ENCODE measurements at places on chromosomes 3 and 15.

GRCh38 chr3:38586546-38587520 lies 62.7 kb downstream of the SCN5A start:
- DNase-seq, result no peak

DNA sequence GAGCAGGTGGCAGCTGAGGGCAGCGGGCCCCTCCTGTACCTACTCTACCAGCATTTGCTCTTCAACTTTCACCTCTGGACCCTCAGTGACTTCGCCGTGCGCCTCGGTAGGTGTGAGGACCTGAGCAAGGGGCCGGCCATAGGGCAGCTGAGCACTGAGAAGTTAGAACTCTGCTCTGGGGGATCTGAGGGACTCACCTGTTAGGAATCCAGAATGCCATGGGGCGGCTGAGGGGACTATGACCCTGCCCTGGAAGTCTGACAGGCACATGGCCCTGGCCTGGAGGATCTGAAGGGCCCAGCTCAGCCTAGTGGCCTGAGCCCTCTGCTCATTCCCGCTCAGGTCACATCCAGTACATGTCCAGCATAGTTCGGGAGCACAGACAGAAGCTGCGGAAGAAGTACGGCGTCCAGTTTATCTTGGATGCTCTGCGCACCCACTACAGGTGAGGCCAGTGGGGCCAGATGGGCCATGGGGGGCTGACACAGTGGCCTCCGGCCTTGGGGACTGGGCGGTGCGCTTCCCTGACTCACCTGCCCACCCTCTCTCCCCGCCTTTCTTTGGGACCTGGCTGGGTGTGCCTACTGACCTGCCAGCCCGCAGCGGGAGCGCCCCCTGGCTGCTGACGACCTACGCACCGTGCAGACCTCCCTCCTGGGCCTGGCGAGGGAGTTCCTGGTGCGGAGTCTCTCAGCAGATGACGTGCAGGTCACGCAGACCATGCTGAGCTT lies 18.8 kb downstream of the NBEAL2 start:
- no peak for DNase-seq

- peak; percentile 2 for DNase-seq
These were observed 725.2 kb upstream of the GOLIM4 start for GRCh38 chr3:168820810-168821415.

DNA sequence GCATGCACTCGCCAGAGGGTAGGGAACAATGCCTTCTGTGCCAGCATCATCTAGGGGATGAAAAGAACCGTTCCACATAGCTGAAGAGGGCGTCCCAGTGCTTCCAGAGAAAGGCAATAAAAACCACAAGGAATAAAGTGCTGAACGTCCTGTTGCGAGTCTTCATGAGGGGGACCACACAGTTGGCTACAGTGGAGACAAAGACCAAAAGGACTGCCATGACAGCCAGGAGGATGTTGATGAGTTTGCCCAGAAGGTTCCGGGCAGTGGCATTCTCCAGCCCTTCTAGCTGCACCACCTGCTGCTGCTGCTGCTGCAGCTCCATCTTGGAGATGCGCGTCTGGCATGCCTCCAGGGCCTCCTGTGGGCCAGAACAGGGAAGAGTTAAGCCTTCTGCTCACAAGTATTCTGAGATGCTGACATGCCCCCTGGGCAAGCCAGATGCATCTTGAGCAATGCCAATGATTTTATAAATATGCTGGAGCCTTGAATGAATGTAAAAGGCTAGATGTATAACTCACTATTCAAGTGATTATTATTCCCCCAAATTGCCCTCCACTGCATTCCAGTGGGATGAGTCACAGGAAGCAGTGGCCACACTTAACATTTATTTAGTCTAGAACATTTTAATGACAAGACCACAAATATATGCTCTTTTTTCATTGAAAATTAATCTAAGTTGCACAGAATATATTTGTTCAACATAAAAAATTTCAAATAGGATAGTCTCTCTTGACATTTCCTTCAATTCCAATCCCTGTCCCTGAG lies 45.1 kb upstream of the PLXND1 start:
- DNase-seq, result peak; percentile 73

- DNase-seq, result no peak
These were observed 1200.5 kb downstream of the SI start for GRCh38 chr3:163877805-163878204.

- DNase-seq, result no peak
These were observed 88.5 kb downstream of the GMNC start for GRCh38 chr3:190773948-190774347.

DNA sequence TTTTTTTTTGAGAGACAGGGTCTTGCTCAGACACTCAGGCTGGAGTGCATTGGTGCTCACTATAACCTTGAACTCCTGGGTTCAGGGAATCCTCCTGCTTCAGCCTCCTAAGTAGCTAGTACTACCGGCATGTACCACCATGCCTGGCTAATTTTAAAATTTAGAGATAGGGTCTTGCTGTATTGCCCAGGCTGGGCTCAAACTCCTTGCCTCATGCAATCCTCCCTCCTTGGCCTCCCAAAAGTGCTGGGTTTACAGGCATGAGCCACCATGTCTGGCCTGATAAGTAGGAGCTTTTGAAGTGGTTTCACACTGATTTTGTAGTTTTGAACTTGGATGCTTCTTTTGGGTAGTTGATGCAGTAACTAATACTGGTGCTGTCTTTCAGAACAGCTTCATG lies 7.8 kb downstream of the MAP2K1 start:
- DNase-seq, result no peak

DNA sequence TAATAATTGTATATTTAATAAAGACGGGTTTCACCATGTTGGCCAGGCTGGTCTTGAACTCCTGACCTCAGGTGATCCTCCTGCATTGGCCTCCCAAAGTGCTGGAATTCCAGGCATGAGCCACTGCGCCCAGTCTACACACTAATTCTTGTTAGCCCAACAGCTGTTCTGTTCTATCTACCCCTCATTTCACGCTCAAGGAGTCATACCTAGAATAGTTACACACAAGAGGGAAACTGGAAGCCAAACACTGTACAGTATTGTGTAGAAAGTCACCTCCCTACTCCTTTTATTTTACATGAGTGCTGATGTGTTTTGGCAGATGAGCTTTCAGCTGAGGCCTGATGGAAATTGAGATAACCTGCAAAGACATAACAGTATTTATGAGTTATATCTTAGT lies 13.4 kb upstream of the CTDSPL2 start:
- no peak for DNase-seq

GRCh38 chr3:149366941-149367840 lies 10.3 kb downstream of the TM4SF1 start:
- no peak for DNase-seq

DNA sequence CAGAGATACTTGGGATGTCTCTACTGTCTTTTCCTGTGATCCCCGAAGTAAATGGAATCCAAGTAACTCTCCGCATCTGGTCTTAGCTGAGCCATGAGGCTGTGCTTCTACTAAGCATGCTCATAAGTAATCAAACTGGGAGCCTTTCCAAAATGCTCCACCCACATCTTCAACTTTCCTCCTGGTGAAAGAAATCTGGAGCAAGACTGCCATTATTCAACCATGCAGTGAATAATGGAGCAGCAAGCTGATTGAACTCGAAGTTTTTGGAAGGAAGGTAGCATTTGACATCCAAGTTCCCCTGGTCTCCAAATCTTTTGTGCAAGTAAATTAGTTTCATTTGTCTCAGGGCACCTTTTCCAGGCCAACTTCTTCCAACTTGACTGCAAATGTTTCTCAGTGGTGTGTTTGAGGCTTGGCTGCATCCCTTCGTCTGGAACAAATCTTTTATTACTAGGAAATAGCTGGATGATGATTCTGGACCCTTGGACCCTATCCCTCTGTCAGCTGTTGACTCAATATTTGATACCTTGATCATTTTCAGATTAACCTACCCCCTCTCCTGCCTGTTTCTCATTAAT lies 19.4 kb downstream of the GXYLT2 start:
- DNase-seq, result no peak

- DNase-seq, result no peak
These were observed 115.7 kb downstream of the ARRDC4 start for GRCh38 chr15:98076021-98076816.

- no peak for DNase-seq
These were observed 98.0 kb upstream of the ARHGEF26 start for GRCh38 chr3:154023148-154023547.

- no peak for DNase-seq
These were observed 9.6 kb downstream of the PYDC2 start for GRCh38 chr3:191470545-191470944.

- no peak for DNase-seq
These were observed 104.9 kb upstream of the LRRFIP2 start for GRCh38 chr3:37279236-37279635.

- DNase-seq, result no peak
These were observed 2.0 kb downstream of the GP5 start for GRCh38 chr3:194396859-194397756.

DNA sequence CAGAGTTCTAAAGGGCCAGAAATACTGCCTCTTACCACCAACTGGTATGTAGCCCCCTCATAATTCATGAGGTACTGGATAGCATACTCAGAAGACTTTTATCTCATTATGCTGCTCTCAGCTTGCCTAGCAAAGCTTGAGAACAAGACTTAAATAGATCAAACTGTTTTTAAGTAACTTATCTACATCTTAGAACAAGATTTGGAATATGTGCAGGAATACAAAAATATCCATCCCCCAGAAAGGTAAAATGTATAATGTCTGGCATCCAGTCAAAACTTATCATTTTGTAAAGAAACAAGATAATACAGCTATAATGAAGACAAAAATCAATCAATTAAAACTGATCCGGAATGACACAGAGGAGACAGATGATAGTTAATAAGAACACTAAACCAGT lies 400.4 kb upstream of the TGFBR2 start:
- DNase-seq, result no peak

DNA sequence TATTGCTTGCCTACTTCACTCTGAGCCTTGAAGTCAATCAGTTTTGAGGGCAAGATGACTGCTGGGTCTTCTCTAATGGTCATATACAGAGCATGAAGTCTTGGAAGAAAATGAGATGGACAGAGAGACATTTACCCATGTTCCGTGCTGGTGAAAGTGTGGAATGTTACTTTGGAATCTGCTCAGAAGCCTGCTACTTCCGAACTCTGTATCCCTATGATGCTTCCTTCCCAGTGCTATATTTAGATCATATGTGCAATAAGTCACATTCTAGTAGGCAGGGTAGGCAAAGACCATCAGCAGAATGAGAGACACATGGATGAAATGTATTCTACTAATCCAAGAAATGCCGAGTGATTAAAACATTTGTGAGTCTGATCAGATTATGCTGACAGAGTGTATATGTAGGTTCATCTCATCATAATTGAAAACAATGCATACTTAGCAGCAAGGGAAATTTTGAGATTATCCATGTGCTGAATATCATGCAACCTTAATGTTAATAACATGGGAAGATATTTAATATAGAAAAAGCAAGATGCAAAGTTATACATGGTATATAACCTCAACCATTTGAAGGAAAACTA lies 60.5 kb downstream of the RAB7A start:
- DNase-seq, result no peak

DNA sequence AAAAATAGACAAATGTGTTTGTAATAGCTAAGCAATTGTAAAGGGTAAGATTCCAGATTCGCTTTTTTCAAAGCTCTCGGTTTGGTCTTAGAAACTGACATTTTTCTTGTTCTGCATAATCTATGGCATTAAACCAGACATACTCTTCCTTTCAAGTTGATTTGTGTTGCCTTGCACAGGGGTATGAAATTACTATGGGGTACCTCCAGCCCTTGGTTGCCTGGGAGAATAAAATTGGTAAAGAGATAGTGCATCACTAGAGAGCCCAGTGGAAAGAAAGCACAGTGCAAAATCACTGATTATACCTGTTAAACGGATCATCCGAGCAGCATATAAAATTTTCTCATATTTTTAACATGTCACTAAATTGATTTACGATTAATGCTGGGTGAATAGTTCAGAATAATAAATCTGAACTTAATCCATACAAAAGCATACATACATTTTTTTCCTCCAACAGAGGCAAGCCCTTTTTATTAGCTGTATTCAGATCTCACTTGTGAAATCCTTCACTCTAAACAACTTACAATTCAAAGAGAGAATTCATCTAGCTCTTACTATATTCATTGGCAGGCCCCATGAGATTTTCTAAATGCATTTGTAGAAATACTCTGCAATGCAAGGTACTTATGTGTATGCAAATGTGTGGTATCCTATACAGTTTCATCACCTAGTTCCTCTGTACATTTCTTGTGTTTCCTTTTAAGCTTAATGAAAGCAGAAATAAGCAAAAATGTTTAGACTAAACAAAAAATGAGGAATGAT lies 224.4 kb downstream of the ROBO1 start:
- DNase-seq, result no peak

GRCh38 chr15:31954374-31955172 lies 75.7 kb upstream of the CHRNA7 start:
- no peak for DNase-seq

DNA sequence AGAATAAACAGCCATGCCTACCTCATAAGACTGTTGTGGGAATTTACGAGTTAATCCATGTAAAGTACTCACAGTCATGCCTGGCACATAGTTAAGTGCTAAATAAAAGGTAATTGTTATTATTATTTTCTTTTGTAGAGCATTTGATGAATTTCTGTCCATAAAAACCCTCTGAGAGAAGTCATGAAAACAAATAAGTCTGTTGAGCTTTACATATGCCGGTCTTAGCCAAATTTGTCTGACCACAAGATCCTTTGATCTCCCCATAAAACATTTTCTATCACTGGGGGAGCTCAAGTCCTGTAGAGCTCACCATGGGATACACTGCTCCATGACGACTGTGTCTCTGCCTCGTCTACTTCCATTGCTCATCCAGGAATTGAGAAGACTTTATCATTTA lies 114.0 kb downstream of the MAGI1 start:
- no peak for DNase-seq

GRCh38 chr3:159593927-159594605 lies 394.6 kb upstream of the IL12A start:
- DNase-seq, result no peak

- no peak for DNase-seq
These were observed 23.2 kb downstream of the ERICH6 start for GRCh38 chr3:150680562-150680961.

DNA sequence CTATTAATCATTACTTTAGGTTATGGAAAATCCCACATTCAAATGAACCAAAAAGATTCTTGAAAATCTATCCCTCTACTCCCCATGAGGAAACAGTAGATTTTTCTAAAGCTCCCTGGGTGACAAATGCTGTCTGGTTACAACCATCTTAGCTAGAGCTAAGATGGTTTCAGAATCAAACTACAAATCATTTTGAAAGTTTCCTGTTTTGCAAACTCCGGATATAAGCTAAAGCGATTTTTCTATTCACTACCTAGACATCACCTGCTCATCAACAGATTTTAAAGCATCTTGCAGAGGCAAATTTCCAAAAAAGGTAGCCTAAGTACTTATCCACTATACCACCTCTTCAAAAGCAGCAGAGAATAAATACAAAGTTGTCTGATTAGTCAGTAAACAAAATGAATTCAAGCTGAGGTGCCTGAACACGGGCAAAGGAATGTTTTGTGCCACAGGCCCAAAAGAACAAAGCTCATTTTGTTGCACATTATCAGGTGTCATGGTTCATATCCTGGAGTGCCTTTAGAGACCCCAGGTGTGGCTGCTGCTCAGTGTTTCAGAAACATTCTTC lies 204.9 kb downstream of the TNIK start:
- peak; percentile 44 for DNase-seq

DNA sequence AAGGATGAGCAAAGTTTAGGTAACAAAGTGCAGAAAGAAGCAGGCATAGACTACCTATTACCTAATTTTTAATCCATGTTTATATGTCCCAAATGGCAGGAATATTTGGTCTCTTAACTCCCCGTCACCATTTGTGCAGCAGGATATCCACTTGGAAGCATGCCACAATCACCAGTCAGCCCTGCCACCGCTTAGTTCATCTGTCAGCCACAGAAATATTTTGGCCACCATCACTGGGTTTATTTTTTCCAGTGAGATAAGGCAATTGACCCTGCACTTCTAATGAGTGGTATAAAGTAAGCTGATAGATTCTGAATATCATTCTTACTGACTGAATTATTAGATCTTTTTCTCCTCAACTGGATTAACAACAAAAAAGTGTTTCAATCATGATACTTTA lies 152.9 kb upstream of the SOX2 start:
- DNase-seq, result no peak

Measured in DMS79 (cell line).